ENCODE measurements at places on chromosomes 16 and 17. TPM values are rescaled to one million over a fixed set of nuclear protein-coding genes. Genes with fewer than 3 reads are reported as not detected.

DNA sequence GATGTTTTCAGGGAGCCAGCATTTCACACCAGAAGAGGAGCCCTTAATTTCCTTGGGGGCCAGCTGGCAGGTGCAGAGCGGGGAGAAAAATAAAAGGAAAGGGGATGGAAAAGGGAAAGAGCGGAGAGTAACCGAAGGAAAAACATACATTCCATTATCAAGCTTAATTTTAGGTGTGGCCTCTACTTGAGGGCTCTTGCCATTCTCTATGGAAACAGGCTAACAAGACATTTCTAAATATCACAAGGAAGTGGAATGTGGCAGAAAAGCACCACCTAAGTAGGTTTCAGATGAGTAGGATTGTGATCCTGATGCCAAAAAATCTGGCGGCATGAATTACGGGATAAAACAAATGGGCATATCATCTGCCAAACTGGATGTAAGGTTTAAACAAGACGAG is 970 bp upstream of the DYNC1LI2 start:
- H3K4me1 ChIP-seq = peaks cover 25% of the 10 kb centered on the region
- peak overlapping the region; percentile 92 for H3K4me3 ChIP-seq
- peaks cover 11% of the 10 kb centered on the region for H3K27me3 ChIP-seq

DNA sequence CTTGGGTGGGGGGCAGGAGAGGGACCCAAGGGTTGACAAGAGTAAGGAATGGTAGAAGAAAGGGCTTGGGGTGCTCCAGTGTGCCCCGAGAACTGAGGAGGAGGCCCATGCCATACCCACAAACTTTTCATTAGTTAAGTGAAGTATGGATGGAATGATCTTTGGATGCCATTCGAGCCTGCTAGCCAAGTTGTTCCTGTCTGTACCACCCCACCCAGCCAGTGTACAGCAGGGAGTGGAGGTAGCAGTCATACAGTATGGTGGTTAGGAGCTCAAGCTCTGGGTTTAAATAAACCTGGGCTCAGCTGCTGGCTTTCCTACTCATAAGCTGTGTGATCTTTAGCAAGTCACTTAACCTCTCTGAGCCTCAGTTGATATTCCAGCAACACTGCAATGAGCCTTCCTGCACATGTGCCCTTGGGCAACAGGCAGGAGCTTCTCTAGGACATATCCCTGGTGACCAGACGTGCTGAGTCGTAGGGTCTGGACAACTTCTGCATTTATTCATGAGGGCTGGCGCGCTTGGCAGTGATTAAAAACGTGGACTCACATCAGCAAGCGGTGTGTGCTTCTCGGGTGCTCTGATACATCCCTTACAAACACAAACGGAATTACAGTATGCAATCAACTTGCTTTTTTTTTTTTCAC is 22.9 kb downstream of the ITPRIPL2 start:
- no peak overlapping the region for H3K27ac ChIP-seq
- DNase-seq = no peak
- no peaks in the 10 kb centered on the region for H3K4me1 ChIP-seq
- H3K27me3 ChIP-seq = peaks cover 25% of the 10 kb centered on the region

DNA sequence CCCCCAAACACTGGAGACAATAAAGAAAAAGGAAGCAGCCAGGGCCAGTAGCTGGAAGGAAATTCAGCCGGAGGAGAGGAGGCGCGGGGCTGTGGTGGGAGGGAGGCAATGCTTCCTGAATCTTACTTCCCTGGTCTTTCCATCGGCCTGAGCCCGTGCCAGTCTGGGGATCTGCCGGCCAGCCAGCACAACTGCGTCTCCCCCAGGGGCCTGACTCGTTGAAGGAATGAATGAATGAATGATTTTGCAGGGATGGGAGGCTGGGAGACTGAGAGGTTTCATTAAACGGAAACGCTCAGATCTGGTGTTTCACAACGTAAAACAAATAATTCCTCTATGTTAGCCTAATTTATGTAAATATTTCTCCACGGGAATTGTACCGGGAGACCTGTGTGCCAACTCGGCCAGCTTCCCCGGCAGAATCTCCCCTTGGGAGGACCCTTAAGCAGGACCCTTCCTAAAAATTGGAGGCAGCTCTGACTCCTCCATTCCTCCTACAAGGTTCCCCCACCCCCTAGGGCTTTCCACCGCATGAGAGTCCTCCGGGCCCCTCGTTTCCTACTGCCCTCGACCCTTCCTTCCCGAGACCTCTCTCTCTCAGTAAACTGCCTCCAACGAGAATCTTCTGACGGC is 1.3 kb upstream of the BAIAP2 start:
- peaks cover 36% of the 10 kb centered on the region for H3K27me3 ChIP-seq
- no peak for DNase-seq
- peaks cover 12% of the 10 kb centered on the region for H3K4me1 ChIP-seq
- no peak overlapping the region for H3K27ac ChIP-seq
- no peaks in the 10 kb centered on the region for H3K36me3 ChIP-seq

DNA sequence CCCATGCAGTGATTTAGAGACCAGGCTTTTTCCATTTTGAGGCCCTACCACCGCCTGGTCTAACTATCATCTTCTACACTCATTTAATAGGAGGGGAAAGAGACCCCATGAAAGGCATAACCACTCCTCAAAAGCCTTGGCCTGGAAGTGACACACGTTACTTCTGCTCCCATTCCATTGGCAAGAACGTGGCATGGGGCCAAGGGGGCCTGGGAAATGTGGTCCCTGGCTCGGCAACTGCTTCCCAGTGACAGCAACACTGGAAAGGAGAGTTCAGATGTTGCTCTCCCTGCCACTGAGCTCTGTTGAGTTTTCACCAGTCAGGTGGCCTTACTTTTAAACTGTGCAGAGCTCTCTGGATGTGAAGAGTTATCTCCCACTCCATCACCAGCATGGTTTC is 45.2 kb upstream of the MAP3K14 start:
- H3K4me3 ChIP-seq = no peak overlapping the region
- peaks cover 34% of the 10 kb centered on the region for H3K27me3 ChIP-seq
- H3K4me1 ChIP-seq = no peaks in the 10 kb centered on the region
- DNase-seq = no peak
- no peaks in the 10 kb centered on the region for H3K36me3 ChIP-seq
- H3K27ac ChIP-seq = no peak overlapping the region

DNA sequence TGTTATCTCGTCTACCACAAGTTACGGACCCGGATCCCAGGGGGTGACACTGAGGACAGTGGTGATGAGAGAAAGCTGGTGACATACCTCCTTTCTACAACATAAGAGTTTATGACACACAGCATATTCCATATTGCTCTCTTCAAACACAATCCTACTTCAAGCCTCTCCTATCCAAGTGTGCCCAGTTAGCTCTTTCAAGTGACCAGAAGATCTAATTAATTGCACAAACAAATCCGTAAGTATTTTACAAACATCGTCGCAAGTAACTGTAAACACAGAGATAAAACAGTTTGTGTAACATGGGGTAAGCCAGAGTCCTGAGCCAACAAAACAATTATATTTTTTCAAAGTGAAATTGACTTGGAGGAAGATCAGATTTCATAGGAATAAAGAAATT is 235.0 kb downstream of the CHD9NB start:
- no peak overlapping the region for H3K4me3 ChIP-seq
- H3K36me3 ChIP-seq = no peaks in the 10 kb centered on the region
- H3K27me3 ChIP-seq = no peaks in the 10 kb centered on the region
- H3K4me1 ChIP-seq = no peaks in the 10 kb centered on the region
- DNase-seq = no peak
- no peak overlapping the region for H3K27ac ChIP-seq

DNA sequence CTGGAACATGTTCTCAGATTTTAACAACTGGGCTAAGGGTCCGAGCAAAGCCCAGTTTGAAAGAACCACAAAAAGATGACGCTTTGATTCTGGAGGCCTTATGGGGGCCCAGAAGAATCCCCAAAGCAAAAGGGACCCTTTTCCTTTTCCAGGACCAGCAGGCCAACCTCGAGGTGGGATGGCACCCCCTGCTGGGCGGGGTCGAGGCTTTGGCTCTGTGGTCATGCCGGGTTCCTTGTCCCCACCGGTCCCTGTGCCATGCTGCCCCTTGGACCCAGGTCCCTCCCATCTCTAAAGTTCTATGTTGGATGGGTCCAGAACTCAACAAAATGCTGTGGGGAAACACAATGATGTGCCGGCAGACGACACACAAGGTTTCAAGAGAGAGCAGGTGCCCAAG is 30.9 kb downstream of the TMEM204 start:
- peak overlapping the region; percentile 19 for H3K4me3 ChIP-seq
- H3K36me3 ChIP-seq = peaks cover 3% of the 10 kb centered on the region
- peak overlapping the region; percentile 84 for H3K27ac ChIP-seq
- no peak for DNase-seq
- H3K27me3 ChIP-seq = no peaks in the 10 kb centered on the region

GRCh38 chr16:15749371-15749770 is 99.3 kb downstream of the NDE1 start:
- no peak overlapping the region for H3K4me3 ChIP-seq
- no peaks in the 10 kb centered on the region for H3K27me3 ChIP-seq
- H3K27ac ChIP-seq = no peak overlapping the region
- peaks cover 3% of the 10 kb centered on the region for H3K4me1 ChIP-seq
- DNase-seq = no peak

GRCh38 chr16:30677931-30678585 is 19.8 kb downstream of the FBRS start:
- peak overlapping the region; percentile 19 for H3K27ac ChIP-seq
- no peaks in the 10 kb centered on the region for H3K36me3 ChIP-seq
- no peaks in the 10 kb centered on the region for H3K4me1 ChIP-seq
- no peaks in the 10 kb centered on the region for H3K27me3 ChIP-seq

DNA sequence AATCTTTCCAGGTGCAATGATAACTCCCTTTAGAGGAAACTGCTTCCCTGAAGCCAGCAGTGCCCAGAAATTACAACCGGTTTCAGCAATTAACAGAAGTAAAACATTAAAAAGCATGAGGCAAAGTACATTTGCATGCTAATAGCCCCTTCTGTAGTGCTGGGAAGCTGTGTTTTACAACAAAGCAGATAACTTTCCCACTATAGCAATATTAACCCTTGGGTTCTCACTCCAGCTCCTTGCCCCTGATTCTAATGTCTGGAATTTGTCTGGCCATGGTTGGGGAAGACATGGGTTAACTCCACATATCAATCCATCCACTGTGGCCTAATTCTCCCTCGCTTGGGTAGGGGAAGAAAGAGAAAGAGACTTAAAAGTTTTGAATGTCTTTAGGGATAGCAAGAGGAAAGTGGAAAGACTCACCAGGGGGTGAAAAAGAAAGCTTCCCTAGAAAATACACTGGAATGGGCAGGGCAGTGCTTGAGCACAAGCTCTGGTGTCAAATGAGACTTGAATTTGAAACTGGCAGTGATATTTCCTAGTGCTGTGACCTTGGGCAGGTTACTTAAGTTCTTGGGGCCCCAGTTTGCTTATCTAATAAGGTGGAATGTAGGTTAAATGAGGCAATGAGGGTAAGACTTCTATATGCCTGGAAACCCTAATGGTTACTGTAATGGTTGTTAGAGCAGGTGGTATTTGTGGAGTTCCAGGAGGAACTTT is 102.0 kb downstream of the SOX9 start:
- H3K36me3 ChIP-seq = no peaks in the 10 kb centered on the region
- no peak overlapping the region for H3K27ac ChIP-seq
- H3K27me3 ChIP-seq = peaks cover 33% of the 10 kb centered on the region
- no peak for DNase-seq
- H3K4me3 ChIP-seq = no peak overlapping the region
- peaks cover 2% of the 10 kb centered on the region for H3K4me1 ChIP-seq

GRCh38 chr16:78543023-78543422 is 443.6 kb downstream of the WWOX start:
- H3K36me3 ChIP-seq = no peaks in the 10 kb centered on the region
- H3K27ac ChIP-seq = no peak overlapping the region
- no peak for DNase-seq
- H3K27me3 ChIP-seq = no peaks in the 10 kb centered on the region
- H3K4me1 ChIP-seq = no peaks in the 10 kb centered on the region

GRCh38 chr16:49800876-49801275 is 55.0 kb downstream of the ZNF423 start:
- no peak overlapping the region for H3K4me3 ChIP-seq
- H3K4me1 ChIP-seq = no peaks in the 10 kb centered on the region
- DNase-seq = no peak
- peaks cover 25% of the 10 kb centered on the region for H3K27me3 ChIP-seq
- H3K27ac ChIP-seq = no peak overlapping the region

- peaks cover under 1% of the 10 kb centered on the region for H3K36me3 ChIP-seq
- H3K4me3 ChIP-seq = no peak overlapping the region
- peaks cover 3% of the 10 kb centered on the region for H3K4me1 ChIP-seq
- no peak overlapping the region for H3K27ac ChIP-seq
- no peaks in the 10 kb centered on the region for H3K27me3 ChIP-seq
- no peak for DNase-seq
These were observed 26.5 kb downstream of the PLA2G10 start for GRCh38 chr16:14667347-14668266.

DNA sequence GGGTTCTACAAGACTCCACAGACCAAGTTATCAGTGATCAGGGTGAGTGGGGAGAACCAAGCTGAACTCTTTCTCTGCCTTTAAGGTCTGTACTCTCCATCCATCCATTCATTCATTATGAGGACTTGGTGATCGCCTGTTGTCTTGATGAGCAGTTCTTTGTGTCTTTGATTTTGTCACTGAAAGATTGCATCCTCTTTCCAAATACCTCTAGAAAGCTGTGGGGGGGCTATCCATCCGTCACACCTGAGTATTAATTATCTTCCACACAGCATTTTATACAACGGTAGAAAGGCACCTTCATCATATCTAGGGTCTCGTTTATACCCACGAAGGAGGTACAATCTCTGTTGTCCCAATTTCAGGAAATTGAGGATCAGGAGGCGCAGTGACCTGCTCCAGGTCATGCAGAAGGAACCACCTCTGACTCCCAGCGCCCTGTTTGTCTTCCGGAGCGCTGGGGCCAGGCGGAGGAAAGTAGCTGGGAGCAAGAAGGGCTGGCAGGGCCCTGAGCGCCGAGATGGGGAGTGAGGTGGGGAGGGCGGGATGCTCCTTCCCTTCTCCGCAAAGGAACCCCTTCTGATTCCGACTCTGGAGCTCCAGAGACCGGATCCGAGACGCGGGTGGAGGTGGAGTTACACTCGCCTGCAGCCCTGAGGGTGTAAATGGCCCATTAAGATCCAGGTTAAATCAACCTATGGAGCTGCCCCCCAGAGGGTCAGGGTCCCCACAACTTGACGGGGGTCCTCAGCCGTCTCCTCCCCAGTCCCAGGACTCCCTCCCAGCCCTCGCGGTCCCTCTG is 605 bp upstream of the ABAT start:
- no peaks in the 10 kb centered on the region for H3K36me3 ChIP-seq
- peak overlapping the region; percentile 67 for H3K27ac ChIP-seq
- H3K27me3 ChIP-seq = no peaks in the 10 kb centered on the region
- peak overlapping the region; percentile 97 for H3K4me3 ChIP-seq
- peaks cover 15% of the 10 kb centered on the region for H3K4me1 ChIP-seq

GRCh38 chr17:76530095-76530723 is 7.3 kb downstream of the CYGB start:
- H3K4me1 ChIP-seq = peaks cover 6% of the 10 kb centered on the region
- H3K36me3 ChIP-seq = peaks cover 2% of the 10 kb centered on the region
- no peak for DNase-seq
- H3K27me3 ChIP-seq = peaks cover 9% of the 10 kb centered on the region

Gene CES5A
- total RNA-seq = not detected

Gene FOXN1
- total RNA-seq = not detected

Gene KRT24
- total RNA-seq = not detected

Gene MT1A
- not detected for total RNA-seq

Gene TBC1D3K
- total RNA-seq = not detected

Gene PKMYT1
- not detected for total RNA-seq

Gene RRAD
- total RNA-seq = 0.67 TPM

All from T-helper 17 cell (primary cell).